ENCODE measurements at places on chromosomes 7 and 10.

DNA sequence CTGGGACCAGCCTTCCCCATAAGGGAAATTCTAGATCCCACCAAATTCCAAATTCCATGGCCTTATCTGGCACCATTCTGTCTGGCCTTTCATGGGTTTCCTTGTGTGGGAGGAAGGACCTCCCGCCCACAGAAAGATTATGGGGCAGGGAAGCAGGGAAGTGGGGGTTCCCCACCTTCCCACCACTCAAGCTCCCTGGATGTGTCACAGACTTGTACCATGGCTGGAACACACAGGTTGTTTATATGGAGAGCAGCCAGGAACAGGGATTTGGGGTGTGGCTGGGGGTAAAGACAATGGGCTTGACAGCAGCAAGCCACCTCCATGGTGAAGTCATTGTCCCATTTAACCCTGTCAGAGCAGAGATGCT lies 18.3 kb downstream of the UNC5B start:
- DNase-seq: no peak

DNA sequence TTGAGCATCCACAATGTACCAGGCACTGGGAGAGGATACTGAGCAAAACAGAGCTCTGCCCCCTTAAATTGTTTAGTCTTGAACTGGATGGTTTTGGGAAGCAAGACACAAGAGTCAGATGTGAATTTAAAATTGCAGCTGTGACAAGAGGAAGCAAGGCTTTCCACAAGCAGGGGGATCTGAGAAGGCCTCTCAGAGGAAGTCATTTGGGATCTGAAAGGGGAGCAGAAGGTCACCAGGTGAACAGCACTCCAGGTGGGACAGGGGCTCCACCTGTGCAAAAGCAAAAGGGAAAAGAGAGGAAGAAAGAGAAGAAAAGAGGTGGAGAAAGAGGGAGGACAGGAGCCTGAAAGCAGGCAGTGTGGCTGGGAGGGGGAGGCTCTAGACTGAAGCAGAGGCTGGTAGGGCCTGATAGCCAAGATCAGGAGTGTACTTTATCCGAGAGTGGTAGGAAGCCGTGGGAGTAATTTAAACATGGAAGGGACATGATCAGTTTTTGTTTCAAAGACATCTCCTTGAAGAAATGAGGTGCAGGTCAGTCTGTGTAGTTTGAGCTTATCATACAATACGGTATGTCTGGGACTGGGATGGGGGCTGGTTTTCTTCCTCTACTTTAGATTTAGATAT lies 76.1 kb upstream of the DUSP5 start:
- no peak for DNase-seq

DNA sequence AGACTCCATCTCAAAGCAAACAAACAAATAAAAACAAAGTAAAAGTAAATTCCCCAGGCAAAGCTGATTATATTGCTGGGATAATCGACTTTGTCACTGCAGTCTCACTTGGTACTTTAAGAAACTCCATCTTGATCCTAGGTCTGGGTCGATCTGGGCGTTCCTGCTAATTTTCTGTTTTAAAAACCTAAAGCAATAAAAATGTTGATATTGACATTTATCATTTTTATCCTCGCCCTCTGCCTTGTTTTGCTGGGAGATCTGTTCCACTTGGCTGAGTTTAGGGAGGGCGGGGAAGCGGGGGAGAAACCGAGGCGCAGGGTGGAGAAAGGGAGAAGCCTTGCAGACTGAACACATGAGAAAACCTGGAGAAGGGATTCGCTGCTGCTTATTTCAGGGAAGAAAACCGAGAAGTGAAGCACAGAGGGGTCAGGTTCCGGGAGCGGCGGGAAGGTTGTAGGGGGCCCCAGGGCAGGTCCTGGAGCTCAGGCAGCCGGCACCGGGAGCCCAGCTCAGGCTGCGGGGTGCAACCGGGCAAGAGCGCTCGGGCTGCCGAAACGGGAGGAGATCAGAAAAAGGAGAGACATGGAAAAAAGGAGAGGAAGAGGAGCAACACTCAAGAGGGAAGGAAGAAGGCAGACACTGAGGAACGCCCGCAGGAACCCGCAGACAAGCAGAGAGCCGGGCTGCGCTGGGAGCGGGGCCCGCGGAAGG lies 27.3 kb upstream of the KMT2C start:
- no peak for DNase-seq

GRCh38 chr10:102997998-102998397 lies 79.9 kb downstream of the CNNM2 start:
- DNase-seq: no peak

DNA sequence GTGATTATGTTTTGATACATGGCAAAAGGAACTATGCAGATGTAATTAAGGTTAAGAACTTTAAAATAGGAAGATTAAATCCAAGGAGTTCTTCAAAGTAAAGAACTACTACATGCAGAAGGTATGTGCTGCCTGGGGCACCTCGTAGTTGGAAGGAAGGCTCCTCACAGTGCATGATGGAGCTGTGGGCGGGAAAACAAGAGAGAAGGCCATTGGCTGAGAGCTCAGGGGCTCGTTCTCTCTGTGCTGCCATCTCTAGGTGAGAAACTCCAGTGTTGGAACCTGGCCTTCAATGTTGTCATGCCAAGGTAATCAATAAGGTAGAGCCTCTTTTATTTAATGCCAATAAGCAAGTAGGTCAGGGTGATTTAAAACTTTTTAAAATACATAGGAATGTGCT lies 391.4 kb upstream of the ETV1 start:
- no peak for DNase-seq

DNA sequence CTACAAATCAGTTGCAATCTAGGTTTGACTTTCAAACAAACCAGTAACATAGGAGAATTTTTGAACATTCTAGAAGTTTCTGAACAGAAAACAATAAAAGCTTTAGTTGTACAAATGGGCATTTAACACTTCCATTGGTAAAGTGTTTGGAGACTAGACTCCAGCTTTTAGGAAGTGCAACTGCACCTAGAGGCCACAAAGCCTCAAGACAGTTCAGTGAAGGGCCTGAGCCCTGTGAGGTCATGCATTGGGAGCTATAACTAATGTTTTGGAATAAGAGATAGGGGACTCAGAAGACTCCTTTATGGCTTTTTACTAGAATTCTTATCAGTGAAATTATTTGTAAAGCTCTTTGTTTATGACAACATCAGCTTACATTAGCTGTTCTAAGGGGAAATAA lies 3.0 kb upstream of the EPHB6 start:
- no peak for DNase-seq

DNA sequence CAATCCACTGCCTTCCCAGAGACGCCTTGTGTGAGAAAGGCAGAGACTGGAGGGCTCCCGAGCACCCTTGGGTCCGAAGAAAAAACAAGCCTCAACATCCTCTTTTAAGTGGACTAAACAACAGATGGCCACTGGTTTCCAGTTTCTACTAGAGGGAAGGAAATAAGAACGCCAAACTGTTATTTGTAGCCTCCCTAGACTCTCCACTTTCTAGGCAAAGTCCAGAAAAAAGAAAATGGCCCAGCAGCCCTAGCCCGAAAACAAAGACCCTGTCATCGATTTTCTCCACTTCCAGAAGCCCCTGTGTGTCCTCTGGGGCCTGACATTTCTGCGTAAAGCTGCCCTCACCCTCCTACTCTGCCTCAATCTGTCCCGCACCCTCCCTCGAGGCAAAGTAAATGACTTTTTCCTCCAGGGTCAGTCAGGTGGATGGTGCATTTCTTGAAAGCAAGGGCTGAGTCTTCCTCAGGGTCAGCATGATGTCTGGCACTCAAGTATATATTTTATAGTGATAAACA lies 6.0 kb downstream of the RGS10 start:
- no peak for DNase-seq

- no peak for DNase-seq
Measured at GRCh38 chr10:62980687-62981086, 152.4 kb upstream of the NRBF2 start.

DNA sequence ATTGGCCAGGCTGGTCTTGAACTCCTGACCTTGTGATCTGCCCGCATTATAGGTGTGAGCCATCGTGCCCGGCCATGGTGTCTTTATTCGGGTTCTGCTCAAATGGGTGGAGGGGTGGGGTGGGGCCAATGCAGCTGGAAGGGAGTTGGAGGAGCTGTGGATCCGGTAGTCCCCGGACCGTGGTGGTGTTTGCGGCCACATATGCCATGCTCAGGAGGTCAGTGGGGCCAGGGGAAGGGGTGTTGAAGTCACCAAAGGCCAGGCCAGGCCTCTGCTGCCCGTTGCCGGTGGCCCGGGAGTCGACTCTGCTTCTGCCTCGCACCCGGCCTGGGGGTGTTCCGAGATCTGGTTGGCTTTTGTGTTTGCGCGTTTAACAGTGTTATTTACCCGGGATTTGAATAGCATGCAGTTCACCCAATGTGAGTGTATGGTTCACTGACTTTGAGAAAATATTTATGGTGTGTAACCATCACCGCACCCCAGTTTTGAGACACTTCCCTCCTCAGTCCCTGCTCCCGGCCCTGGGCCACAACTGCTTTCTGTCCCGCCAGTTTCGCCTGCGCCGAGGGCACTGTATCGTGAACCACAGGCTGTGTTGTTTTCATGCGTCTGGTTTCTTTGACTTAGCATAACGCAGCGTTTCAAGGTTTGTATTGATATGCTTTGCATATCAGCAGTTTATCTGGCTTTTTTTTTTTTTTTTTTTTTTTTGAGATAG lies 10.7 kb downstream of the INPP5A start:
- DNase-seq: no peak

- no peak for DNase-seq
Measured at GRCh38 chr10:16995867-16996529, 133.6 kb downstream of the CUBN start.

GRCh38 chr7:64463636-64464375 lies 99.1 kb downstream of the ZNF680 start:
- peak; percentile 1 for DNase-seq

GRCh38 chr10:128812000-128812399 lies 655.0 kb upstream of the MGMT start:
- no peak for DNase-seq

- DNase-seq: no peak
Measured at GRCh38 chr7:128114806-128115205, 83.6 kb upstream of the LRRC4 start.

- no peak for DNase-seq
Measured at GRCh38 chr10:127035827-127036226, 130.6 kb downstream of the DOCK1 start.

DNA sequence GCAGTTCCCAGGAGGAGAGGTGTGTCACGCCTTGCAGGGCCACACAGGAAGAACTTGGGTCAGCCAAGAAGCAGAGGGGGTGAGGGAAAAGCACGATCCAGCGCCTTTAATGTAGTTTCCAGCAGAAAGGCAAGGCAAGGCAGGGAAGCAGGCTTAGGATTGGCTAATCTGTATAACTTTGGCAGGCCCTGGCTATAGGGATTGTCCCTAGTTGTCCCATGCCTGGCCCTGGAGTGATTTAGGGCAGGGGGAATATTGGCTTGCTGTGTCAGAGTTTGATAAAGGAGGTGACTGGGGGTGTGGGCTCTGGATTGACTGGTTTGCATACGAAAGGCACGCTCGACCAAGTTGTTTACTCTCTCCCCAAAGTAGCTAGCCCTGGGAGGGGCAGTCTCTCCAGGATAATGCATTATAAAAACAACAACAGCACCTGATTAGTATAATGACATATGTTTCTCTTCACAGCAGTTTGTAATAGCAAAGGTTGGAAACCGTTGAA lies 44.5 kb downstream of the RBM28 start:
- DNase-seq: no peak

DNA sequence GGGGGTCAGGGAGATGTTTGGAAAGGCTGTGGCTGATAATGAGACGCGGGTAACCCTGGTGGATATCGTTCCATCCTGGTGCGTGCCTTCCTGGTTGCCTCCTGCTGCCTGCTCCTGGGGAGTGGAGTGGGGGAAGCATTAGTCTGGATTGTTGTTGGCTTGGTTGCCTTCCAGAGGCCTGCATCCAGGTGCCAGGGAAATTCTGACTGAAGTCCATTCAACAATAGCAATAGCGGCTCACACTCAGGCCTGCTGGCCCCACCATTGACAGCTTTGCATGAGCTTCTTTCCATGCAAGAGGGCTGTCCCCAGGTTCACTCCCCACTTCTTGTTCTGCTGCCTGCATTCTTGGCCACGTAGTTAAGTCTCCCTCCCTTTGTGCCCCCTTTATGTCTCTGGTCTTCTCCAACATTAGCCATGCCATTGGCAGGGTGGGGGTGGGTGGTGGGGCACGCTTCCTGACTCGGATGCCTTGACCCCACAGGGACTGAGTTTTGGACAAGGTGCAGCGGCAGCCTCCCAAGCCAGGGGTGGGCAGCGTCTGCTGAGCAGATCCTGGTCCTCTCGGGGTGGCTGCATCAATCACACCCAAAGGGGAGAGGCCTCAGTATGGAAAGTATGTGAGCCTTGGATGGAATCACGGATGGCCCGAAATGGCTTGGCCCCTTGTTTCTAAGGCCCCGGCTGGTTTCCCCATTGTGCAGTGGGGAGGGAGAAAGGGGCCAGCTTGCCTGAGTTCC lies 150.2 kb downstream of the GRK5 start:
- no peak for DNase-seq

GRCh38 chr7:26653430-26654399 lies 210.7 kb downstream of the SKAP2 start:
- DNase-seq: no peak

DNA sequence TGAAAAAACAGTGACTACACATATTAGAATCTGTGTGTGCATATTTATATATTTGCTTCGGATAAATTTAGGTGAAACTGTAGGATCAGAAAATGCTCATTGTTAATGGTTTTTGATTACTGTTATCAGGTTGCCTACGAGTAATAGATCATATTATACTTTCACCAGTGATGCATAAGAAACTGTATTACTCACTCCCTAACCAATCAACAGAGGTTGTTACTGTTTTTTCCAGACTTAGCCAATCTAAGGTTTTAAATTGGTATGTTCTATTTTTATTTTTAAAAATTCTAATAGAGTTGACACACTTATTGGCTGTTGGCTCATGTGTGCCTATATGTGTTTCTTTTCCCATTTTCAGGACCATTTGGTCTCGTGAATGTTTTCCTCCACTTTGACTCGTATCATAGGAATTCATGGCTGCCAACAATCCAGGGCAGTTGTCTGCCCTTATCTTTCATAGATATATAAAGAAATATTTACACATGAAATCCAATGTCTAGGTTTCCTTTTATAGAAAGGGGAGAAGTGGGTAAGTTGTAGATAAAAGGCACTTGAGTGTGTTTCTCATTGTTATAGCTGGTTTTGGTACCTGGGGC lies 59.2 kb downstream of the ANLN start:
- no peak for DNase-seq

DNA sequence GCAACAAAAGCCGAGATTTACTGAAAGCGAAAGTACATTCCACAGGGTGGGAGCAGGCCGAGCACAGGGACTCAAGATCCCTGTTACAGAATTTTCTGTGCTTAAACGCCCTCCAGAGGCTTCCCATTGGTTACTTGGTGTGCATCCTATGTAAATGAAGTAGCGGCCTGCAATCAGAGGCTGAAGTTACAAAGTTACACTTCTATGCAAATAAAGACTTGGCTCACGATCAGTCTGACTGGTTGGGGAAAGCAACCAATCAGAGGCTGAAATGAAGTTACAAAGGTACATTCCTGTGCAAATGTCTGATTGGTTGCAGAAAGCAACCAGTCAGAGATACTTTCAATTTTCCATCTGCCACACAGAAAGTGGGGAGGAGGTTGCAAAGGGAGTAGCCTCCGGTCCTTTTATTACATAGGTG lies 4.1 kb downstream of the ACBD7 start:
- DNase-seq: no peak

- DNase-seq: no peak
Measured at GRCh38 chr10:119893074-119893473, 544 bp downstream of the SEC23IP start.

- DNase-seq: no peak
Measured at GRCh38 chr10:34049887-34050286, 715.4 kb upstream of the NRP1 start.
